ENCODE measurements at places on chromosomes 2 and 18.
A peak's percentile ranks its signal among the peaks of the same experiment; 100 is the strongest.

DNA sequence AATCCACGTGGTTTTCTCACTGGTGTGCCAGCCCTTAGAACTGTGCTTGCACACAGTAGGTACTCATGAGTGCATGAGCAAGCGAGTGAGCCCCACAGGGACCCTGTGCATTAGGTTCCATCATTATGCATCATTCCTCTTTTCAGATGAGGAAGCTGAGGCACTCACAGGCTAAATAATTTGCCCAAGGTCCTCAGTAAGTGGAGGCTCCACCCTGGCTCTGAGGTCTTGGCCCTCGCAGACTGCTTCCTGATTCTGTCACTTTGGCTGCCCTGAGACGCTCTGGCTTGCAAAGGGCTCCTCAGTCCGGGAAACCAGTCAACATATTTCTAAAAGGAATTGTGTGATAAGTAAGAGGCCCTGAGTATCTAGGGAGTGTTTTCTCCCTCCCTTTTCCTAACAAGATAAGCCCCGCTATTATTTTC lies 71.7 kb downstream of the IL1R2 start:
- DNase-seq, result peak; percentile 47

DNA sequence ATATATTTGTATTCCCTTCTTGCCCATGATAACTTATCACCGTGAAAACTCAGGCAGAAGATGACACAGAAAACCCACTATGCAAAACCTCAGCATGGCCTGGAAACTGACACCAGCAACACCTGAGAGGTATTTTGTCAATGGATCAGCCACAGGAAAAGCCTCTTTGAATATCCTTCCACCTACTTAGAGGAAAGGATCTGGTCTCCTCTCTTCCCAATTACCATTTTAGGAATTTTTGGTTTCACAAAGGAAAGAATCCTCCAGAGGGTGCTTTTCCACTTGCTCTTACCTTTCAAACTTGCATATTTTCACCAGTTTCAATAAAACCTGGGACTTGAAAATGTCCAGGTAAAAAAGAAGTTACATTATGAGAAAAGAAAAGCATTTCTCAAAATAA lies 20.0 kb upstream of the MEIS1 start:
- DNase-seq, result no peak

GRCh38 chr2:98790221-98790620 lies 59.3 kb upstream of the MGAT4A start:
- no peak for DNase-seq

- no peak for DNase-seq
These were observed 345.9 kb upstream of the SPHKAP start for GRCh38 chr2:228527197-228527881.

- DNase-seq, result peak; percentile 82
These were observed 264.4 kb upstream of the FIGN start for GRCh38 chr2:164000176-164000575.

- DNase-seq, result no peak
These were observed 55.7 kb upstream of the PDE1A start for GRCh38 chr2:182482511-182482910.

- DNase-seq, result no peak
These were observed 696.2 kb downstream of the TSN start for GRCh38 chr2:122451697-122452096.

- no peak for DNase-seq
These were observed 31.9 kb downstream of the MYO7B start for GRCh38 chr2:127567351-127567854.

DNA sequence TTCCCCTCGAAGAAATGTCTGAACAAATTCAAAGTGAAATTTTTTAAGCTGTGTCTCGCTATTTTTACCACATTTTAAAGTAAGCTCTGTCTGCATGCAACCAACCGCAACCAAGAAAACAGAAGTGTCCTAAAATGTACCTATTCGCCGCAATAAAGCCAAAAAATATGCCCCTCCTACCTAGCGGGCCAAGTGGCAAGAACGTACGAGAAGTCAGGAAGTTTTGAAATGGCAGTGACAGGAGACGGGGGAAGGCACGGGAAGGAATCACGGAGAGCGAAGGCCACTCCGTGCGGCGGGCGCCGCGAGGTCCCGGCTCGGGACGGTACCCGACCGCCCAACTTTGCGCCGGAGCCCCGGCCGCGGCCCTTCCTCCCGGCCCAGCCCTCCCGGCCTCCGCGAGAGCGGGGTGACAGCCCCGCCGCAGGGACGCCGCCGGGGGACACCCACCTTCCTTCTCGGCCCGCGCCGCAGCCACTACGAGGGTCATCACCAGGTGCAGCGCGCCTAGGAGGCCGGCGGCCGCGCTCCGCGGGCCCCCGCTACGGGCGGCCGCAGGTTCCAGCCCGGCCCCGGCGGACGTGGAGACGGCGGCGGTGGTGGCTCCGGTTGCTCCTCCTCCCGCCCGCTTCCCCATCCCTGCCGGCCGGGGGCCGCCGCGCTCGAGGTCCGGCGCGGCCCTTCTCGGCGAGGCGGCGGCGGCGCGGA lies 568 bp downstream of the TMEM131 start:
- peak; percentile 54 for DNase-seq

DNA sequence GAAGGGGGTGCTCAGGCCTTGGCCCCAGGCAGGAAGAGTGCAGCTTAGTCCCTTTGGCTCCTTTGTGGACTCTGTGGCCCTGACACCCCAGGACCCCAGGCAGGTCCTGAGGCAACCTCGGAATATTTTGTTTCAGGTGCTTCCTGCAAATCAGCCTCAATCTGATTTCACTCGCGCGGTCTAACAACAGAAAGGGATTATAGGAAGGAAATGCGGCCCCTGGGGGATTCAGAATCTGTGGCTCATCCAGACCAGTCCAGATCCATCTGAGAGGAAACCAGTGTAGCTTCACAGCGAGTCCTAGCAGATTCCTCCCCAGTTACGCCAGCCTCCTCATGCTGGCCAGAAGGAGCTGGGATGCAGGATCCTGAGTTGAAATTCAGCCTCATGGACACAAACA lies 59.5 kb upstream of the YWHAQ start:
- DNase-seq, result peak; percentile 9

DNA sequence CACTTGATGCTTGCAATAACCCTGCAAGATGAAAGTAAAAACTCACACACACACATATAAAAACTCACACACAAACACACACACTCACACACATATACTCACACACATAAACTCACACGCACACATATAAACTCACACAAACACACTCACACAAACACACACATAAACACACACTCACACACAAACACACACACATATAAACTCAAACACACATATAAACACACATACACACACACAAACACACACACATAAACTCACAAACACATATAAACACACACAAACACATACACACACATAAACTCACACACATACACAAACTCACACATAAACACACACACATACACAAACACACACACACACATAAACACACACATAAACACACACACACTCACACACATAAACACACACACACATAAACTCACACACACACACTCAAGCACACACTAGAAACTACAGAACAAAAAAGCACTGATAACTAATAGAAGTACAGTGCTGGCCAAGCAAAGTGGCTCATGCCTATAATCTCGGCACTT lies 117.7 kb upstream of the TEKT4 start:
- DNase-seq, result no peak

DNA sequence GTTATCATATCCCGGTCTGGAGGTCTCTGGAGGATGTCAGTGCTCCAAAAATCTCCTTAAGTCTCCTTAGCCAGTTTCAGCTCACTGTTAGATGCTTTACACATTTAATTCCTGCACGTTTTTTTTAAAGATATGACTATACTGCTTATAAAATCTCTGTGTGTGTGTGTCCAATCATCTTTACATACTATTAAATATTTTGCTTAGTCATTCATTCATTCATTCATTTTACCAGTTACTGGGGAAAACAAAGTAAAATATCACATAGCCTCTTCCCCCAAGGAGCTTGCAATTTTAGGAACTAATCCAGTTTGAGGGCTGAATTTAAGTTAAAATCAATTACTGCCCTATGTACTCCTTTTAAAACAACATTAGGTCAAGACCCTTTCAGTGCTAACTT lies 293.2 kb upstream of the LYPD1 start:
- DNase-seq, result no peak

GRCh38 chr2:204177251-204177976 lies 240.9 kb downstream of the ICOS start:
- no peak for DNase-seq

- DNase-seq, result peak; percentile 41
These were observed 416.8 kb upstream of the SLC14A2 start for GRCh38 chr18:45198526-45198925.

GRCh38 chr2:96699621-96700020 lies 40.2 kb downstream of the LMAN2L start:
- DNase-seq, result no peak

DNA sequence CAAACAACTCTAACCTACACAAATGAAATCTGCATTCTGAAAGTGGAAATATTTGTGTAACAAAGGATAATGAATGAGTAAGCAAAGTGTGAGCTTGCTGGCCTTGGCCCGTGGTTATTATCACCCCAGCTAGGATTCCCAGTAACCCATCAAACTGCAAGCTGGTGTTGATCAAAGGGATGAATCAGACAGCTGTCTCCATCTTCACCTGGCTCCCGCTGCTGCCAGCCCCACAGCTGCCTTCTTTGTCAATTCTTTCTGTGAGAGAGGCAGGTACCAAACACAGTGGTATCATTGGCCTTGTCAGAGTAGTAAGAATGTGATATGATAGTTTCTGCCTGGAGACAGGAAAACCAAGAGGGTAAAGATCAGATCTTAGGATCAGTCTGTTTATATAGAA lies 25.2 kb upstream of the RGPD4 start:
- DNase-seq, result no peak

- DNase-seq, result peak; percentile 94
These were observed 256.6 kb upstream of the CTAGE1 start for GRCh38 chr18:22674272-22674671.

DNA sequence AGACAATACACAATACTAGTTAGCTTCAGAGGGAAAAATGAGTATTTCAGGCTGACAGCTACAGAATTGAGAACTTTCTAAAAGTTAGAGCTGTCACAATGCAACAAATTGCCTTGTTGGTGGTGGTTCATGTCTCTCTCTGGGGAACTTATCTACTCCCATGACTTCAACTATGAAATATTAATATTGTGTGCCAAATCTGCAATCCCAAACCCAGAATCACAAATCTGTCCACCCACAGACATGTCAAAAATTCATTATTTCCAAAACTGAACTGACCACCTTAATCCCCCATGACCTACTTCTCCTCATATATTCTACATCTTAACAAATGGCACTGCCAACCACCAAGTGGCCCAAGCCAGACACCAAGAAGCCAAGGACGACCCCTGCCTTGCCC lies 143.5 kb downstream of the TCF4 start:
- DNase-seq, result peak; percentile 57

DNA sequence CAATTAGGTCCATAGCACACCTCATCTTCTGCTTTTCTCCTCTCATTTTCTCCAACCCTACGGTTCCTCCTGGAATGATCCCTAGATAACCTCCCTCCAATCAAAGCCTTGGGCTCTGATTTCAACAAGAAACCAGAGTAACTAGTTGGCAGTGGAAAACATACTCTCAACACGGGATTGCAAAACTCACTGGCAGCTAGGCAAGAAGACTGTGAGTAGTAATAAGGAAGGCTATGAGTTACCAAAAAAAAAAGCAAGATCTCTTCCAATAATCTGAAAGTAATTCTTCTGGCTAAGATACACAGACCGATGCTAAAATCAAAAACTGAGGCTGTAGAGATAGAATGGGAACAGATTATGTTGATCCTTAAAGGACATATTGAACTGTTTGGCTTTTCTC lies 28.4 kb upstream of the CCDC102B start:
- no peak for DNase-seq

DNA sequence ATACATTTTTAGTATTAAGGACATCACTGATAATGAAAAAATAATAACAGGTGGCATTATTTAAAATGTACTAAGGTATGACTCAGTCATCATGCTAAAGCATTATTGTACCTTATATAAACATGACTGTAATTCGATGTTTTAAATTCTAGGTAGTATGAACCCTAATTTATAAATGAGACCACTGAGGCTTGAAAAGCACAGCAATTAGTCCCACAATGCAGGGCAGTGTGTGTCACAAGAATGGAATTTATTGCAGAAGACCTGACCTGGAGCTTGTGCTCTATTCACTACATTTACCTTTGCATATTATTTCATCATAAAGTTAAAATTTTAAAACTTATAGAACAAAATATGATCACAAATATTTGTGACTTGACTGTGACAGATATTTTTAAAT lies 358.5 kb upstream of the DSEL start:
- DNase-seq, result no peak

DNA sequence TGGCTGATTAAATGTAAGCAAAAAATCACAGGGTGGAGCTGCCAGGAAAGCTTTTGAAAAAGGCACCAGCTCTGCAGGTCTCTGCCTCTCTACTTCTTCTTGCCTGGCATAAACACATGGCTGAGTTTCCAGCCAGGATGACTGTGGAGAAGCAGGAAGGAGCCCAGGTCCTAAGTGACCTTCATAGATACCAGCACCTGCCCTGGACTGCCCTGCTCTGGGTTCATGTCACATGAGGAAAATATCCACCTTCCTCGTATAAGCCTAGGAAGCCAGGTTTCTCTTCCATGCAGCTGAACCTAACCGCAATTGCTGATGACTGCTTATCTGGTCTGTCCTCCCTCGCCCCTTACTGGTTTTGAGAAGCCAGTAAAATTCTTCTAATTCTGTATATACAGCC lies 47.8 kb upstream of the CREB1 start:
- no peak for DNase-seq

- no peak for DNase-seq
These were observed 4.8 kb downstream of the ATOH8 start for GRCh38 chr2:85758361-85759256.

GRCh38 chr2:2777213-2777612 lies 446.1 kb upstream of the MYT1L start:
- DNase-seq, result no peak

- no peak for DNase-seq
These were observed 73.6 kb downstream of the ZNF521 start for GRCh38 chr18:25278394-25278793.

GRCh38 chr2:205714058-205714776 lies 31.9 kb downstream of the NRP2 start:
- DNase-seq, result peak; percentile 49

DNA sequence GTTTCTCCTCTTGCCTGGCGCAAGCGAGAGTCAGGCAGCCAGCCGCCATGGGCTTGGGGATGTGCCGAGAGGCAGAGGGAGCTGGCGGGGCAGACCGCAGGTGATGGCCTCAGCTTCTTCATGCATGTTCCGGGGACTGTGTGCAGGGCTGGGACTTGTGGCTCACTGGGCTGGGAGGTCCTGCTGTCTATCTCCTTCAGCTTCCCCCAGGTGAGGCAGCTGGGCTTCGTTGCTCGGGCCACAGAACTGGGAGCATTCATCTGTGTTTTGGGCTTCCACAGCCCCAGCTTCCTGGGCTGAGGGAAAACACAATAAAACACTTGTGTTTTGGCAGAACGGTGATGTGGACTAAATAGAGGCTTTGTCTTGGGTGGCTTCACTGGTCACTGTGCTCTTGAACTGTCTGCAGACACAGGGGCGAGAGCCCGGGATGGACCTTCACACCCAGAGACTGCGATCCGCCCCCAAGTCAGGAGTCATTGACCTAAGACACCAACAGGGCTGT lies 93.5 kb downstream of the DYSF start:
- no peak for DNase-seq

DNA sequence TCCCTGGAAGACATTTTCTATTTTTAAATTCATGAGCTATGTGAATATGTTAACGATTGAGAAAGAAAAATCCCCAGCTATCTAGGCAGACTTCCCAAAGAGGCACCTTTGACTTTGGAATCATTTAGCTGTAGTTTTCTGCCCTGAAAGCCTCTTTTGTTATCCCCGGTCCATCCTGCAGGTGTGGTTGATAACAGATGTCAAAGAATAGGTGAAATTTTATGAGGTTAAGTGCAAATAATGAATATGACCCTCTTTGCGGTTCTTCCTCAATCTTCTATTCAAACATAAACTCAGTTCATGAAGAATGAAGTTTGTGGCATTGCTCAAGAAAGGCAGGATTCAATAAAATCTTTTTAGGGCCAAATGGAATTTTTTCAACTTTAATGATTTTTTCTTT lies 51.6 kb upstream of the ATP8B1 start:
- DNase-seq, result no peak

All from fibroblast of skin of back (primary cell).